ENCODE measurements at places on chromosomes 6 and 20.
A peak's percentile ranks its signal among the peaks of the same experiment; 100 is the strongest.

DNA sequence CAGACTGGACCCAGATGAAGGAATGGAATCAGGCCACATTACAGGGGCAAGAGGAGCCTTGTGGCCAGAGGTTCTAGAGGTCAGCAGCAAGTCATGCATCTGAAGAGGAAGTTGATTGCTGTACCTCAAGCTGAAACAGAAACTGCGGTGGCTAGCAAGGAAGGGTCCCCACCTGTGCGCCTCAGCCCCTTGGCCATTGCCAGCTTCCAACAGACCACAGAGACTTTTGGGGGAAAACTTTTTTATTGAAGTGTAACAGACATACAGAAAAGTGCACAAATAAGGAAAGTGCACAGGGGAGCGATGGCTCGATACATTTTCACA, 26.8 kb upstream of the SLC9A8 start:
- DNase-seq = no peak

GRCh38 chr6:169626649-169627048, 75.2 kb downstream of the WDR27 start:
- no peak for DNase-seq

DNA sequence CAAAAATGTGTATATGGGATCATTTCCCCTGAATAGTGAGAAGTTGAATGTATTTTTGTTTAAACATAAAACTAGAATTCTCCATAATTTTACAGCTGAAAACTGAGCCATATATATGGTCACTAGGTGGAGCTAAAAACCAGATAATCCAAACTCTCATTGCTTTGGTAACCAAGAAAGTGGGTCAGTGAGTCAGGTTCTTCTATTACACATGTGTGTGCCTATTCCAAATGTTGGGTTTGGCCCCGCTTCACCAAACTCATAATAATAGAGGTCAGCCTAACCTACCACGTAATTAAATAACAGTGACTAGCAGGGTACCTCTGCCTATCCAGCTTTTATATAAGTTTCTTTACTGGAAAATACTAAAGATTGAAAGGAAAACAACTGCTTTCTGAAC, 19.3 kb upstream of the RNGTT start:
- no peak for DNase-seq

DNA sequence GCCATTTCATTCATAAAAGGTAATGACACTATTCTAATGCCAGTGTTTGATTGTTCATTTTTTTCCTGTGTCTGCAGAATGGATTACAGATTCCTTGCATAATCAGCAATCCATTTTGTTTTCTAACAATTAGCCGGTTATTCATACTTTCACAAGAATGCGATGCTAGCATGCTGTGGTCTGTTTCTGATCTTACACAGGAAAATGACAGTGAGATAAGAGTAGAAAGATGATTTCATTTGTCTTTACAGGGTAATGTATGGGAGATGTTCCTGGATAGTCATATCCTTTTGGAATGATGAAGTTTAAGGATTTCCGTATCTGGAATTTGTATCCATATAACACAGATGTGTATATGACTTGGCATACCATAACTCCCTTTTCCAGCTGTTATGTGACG, 207.3 kb downstream of the FARS2 start:
- DNase-seq = no peak

GRCh38 chr6:29653452-29654038, 3.3 kb upstream of the MOG start:
- DNase-seq = no peak

DNA sequence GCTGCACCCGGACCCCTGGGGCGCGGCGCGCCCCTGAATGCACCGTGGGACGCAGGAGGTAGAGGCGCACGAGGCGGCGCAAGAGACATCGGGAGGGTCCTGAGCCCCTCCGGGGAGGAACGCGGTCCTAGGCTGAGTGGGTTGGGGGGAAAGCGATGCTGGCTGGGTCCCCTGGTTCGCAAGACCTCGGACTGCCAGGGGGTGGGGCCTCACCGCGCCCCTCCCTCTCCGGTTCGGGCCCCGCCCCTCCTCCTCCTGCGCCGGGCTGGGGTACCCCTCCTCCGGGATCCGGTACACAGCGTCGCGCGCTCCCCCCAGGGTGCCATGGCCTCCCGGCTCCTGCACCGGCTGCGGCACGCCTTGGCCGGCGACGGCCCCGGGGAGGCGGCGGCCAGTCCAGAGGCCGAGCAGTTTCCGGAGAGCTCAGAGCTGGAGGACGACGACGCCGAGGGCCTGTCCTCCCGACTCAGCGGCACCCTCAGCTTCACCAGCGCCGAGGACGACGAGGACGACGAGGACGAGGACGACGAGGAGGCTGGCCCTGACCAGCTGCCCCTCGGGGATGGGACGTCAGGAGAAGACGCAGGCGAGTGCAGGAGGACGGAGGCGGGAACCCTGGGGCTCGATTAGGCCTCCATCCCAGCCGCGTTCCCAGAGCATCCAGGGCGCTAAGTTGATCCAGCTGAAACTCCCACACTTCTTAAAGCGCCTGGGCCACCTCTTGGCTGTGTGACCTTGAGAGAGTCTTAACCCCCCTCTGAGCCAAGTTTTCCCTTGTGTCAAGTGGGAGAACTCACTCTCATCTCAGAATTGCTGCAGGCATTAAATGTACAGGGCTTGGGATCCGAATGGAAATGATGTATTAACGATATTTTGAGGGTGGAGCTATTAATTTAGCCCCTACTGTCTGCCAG, 541 bp downstream of the SNX21 start:
- DNase-seq = peak; percentile 26

- DNase-seq = no peak
Measured at GRCh38 chr20:45779011-45779915, 12.4 kb downstream of the WFDC3 start.

DNA sequence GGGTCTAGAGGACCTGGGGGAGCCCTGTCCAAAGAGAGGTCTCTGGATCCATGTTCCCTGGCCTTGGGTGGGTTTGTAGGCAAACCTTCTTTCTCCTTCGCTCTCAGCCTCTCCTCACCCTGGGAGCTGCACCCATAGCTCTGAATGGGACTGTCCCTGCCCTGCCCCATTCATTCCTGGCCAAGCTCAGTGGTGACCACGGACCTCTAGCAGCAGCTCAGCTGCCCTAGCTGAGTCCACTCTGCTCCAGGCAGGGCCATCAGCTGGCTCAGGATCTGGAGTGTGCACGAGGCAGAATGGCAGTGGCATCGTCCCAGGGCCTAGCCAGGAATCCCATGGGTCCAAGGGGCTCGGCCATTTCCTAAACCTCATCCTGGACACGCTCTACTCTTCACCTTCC, 5.3 kb downstream of the ULBP3 start:
- no peak for DNase-seq

GRCh38 chr20:40673442-40673841, 15.6 kb downstream of the MAFB start:
- DNase-seq = no peak

GRCh38 chr20:46683011-46683667, 6.1 kb downstream of the TP53RK start:
- no peak for DNase-seq

DNA sequence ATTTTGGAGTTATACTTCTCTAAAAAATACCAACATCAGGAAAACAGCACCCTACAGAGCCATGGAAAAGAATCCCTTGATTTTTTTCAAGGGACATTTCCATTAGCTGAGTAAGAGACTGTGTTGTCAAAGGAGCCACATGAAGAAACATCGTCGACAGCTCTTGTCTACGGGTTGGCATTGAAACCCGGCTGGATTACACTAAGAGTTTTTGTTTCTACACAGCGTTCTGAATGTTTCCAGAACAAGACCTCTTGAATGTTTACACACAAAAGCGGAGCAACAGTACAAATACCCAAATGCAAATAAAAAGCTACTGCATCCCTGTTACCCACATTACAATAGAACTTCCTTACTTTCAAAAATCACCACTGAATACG, 2.4 kb upstream of the MYLK4 start:
- DNase-seq = no peak

DNA sequence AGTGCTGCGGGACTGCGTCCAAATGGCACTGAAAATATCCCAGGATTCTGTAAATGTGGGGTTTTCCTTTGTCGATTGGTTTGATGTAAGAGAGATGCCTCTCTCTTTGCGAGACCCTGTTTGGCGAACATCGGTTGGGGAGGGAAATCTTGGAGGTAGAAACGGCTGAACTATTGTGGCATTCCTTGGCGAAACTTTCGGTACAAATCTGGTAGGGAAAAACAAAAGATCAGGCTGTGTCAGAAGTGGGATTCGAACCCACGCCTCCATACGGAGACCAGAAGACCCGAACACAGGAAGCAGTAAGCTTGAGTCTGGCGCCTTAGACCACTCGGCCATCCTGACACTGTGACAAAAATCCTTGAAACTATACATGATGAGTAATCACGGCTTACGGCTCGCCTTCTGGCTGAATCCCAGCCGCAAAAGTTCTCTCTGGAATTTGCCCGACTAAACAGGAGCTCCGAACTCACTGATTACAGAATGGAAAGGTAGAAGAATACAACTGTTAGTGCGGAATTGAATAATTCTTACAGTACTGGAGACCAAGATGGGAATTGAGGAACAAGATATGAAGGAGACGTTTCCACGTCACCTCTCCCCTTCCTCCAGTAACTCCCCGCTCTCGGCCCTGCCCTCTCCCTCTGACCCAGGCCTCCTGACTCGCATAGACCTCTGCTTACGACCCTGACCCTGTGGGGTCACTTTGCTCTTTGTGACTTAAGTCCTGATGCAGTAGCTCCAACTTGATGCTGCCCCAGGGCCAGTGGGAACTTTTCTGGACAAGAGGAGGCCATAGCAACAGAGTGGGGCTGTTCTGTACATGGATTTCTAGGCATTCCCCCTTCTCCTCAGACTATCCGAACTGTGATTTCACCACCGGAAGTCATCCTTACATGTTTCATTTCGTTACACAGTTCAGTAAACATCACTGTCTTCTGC, 132.8 kb upstream of the ZNF184 start:
- no peak for DNase-seq

DNA sequence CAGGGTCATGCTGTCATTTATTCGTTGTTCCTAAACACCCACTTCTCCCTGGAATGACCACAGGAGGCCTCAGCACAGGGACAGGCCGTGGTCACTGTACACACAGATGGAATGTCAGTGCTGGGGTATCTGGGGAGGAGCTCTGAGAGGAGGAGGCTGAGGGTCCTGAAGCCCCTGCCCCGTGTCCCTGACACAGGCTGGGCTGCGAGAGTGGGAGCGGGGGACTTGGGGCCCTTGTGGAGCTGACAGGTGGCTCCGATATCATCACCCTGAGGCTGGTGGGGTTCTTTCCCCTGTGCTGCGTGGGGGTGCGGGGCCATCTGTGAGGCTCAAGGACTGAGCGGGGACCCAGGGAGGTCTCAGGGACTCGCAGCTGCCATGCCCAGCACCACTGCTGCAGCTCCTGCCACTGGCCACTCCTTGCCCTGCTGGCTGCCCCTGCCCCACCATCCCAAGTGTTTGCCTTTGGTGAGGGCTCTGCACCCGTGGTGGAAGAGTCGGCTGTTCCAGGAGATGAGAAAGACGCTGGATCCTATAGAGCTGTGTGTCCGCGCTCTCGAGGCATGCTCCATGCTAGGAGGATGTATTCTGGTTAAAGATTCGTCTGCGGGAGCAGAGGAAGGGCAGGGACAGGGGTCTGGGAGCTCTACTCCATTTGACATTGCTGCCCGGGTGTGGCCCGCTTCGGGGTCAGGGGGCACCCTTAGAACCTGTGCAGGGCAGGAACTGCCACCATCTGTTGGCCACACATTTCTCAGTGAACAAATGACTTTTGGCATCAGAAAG, 18.9 kb downstream of the NPEPL1 start:
- no peak for DNase-seq

DNA sequence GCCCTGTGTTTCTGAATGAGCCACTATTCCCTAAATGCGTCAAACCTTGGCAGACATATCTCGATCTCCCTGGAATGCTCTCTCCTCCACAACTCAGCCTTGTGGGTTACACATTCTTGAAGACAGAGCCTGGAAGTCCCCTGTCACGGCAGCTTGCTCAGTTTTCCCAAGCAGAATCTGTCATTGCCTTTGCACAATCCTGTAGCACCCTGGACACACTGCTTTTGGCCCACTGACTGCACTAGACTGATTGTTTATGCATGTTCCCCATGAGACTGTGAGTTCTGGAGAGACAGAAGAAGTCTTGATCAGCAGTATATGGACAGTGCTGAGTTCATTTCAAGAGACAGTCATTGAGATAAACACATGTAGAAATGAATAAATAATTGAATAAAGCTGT, 406.7 kb downstream of the CD83 start:
- DNase-seq = no peak

- no peak for DNase-seq
Measured at GRCh38 chr6:1767481-1768246, 157.9 kb downstream of the FOXC1 start.

DNA sequence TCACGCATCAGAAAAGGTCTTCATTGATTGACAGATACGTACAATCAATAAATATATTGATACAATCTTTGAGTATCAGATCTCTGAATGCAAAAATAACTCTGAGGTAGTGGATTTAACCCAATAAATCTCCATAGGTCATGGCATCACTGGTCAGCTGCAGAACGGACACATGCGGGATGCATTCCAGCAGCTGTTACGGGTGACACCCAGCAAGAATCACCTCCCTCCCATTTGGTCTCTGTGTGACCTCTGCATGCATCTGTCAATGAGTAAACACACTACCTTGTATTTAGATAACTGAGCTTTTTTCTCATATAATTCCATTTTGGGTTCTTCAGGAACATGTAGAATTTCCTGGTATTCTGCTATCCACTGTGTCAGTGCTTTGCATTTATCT, 285.4 kb downstream of the SYNE1 start:
- no peak for DNase-seq

- DNase-seq = no peak
Measured at GRCh38 chr20:57382516-57382915, 8.7 kb upstream of the RBM38 start.

- DNase-seq = no peak
Measured at GRCh38 chr6:99613705-99614429, 7.2 kb downstream of the PRDM13 start.

GRCh38 chr20:25081730-25082497, at the start of gene VSX1:
Gene VSX1 (minus strand): TSS chr20:25082141. CDS start chr20:25082096, 45 bp downstream.
- DNase-seq = no peak

- DNase-seq = no peak
Measured at GRCh38 chr6:4649728-4650127, 126.5 kb upstream of the CDYL start.

DNA sequence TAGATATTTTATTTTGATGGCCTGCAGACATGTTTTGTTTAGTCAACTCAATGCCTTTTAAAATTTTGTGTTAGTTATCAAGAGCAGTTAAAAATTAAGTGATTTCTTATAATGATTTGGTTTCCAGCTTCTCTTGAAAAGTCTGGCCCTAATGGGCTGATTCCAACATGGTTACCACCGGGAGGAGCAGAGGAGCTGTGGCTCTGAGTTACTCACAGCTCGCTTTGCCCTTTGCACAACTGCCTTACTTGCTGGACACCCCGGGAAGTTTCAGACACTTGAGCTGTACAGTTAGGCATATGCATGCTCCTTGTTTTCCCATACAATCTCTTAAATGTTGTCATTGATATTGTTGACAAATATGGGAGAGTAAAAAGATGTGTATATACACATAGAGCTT, 173.1 kb upstream of the MMS22L start:
- no peak for DNase-seq

GRCh38 chr20:57323034-57323433, 6.6 kb upstream of the SPO11 start:
- DNase-seq = no peak

Data from activated naive CD4-positive, alpha-beta T cell (primary cell).